ENCODE measurements at places on chromosomes 1 and 21.

GRCh38 chr1:197481101-197481500 lies 213.0 kb downstream of the CRB1 start:
- no peak for DNase-seq

- DNase-seq, result no peak
Measured at GRCh38 chr1:84995484-84996334, 1.2 kb downstream of the MCOLN2 start.

DNA sequence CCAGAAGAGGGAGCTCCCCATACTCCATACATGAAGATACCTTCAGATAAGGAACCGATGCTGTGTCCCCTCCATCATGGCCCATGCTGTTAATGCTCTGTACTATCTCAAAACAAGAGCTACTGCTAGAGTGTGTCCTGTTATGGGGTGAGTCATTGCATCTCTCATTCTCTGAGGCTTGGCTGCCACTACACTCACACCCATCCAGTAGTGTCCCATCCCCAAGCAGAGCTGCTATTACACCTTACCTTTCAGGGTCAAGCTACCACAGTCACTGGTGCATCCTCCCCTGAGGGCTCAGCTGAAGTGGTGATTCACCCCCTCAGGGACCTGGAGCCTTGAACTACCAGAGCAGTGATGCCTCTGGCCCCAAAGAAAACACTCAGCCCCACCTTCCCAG lies 198.5 kb downstream of the PLA2G4A start:
- DNase-seq, result no peak

- DNase-seq, result no peak
Measured at GRCh38 chr1:109687641-109688499, at the start of gene GSTM1. Gene GSTM1, plus strand, starts transcription at chr1:109687817. Its CDS starts 57 bp downstream, at chr1:109687874.

DNA sequence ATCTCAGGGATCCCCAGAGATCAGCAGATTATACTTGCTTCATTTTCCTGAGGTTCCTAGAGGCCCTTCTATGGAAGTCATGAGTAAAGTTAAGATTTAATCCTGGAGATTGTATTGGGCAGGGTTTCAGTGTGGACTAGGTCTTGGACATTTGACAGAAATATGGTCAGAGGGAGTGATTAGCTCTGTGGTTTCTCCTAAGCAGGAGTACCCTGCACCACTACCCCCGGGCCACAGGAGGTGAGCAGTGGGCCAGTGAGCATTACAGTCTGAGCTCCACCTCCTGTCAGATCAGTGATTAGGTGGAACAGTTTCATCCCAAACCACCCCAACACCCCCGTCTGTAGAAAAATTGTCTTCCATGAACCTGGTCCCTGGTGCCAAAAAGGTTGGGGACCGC lies 43.2 kb downstream of the PHACTR4 start:
- no peak for DNase-seq

DNA sequence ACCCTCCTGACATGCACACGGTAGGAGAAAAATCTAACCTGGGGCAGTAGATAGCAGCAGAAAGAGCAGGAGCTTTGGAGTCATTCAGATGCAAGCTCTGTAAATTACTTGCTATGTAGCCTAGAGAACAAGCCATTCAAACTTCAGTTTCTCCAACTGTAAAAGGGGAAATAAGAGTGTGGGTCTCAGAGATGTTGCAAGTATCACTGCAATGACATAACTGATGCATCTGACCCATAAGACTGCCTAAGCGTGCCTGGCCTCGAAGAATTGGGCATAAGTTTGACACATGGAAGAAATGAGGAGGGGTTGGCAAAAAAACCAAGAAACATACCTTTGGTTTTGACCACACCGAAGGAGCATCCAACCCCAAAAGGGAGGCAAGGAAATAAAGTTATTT lies 5.2 kb downstream of the AK2 start:
- DNase-seq, result no peak

GRCh38 chr1:116738673-116739370 lies 15.4 kb upstream of the CD2 start:
- DNase-seq, result no peak

DNA sequence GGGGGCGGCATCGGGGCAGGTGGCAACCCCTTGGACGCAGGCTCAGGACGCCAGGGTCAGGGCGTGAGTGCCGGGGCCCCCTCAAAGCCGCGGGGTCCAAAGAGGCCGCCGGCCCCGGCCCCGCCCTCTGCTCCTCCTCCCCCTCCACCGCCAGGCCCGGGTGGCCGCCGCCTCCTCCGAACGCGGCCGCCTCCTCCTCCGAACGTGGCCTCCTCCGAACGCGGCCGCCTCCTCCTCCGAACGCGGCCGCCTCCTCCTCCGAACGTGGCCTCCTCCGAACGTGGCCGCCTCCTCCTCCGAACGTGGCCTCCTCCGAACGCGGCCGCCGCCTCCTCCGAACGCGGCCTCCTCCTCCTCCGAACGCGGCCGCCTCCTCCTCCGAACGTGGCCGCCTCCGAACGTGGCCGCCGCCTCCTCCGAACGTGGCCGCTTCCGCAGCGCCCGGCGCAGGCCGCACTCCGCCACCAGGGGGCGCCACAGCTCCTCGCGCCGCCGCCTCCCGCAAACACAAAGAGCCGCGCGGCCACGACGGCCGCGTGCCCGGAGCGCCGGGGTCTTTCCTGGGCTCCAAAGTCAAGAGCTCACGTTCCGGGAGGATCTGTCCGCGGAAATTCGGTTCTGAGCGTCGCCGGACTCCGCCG lies 19.3 kb upstream of the SAMD11 start:
- peak; percentile 82 for DNase-seq

DNA sequence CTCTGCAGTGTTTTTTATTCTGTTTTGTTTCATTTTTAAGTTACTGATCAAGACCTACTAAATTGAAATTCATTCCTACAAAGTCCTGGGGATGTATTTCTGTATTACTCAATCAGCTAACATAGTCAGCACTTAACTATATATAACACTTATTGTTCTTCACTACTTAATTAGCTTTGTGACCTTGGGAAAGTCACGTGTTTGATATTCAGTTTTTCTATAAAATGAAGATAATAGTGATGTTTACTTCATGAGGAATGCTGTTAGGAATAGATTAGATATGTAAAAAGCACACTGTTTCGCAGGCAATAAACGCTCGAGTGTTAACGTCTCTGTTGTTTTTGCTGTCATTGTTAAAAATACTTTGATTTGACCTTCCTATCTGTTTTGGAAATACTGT lies 44.6 kb downstream of the CTTNBP2NL start:
- no peak for DNase-seq

DNA sequence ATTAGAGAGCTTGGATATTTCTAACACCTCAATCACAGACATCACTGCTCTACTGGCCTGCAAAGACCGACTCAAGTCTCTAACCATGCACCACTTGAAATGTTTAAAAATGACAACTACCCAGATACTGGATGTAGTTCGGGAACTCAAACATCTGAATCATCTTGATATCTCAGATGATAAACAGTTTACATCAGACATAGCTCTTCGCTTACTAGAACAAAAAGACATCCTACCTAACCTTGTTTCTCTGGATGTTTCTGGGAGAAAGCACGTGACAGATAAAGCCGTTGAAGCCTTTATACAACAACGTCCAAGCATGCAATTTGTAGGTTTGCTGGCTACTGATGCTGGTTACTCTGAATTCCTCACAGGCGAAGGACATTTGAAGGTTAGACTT lies 45.1 kb downstream of the ZYG11B start:
- DNase-seq, result no peak

GRCh38 chr1:82704393-82704792 lies 903.7 kb downstream of the ADGRL2 start:
- no peak for DNase-seq

DNA sequence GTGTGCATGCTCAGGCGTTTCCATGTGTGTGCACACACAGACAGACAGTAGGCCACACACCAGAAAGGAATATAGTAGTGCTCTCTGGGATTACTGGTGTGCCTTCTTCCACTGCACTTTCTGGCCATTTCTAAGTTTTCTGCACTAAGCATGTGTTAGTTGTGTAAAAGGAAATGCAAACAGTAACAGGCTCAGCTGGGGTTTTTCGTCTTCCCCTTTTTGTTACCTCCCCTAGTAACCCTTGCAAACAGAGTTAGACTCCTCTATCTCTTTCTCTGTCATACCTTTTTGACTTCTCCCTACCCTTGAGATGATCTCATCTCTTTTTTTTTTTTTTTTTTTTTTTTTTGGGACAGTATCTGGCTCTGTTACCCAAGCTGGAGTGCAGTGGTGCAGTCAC lies 196.3 kb downstream of the SDCCAG8 start:
- no peak for DNase-seq

GRCh38 chr1:219495737-219496408 lies 117.0 kb downstream of the ZC3H11B start:
- DNase-seq, result no peak

- DNase-seq, result no peak
Measured at GRCh38 chr1:43821471-43821870, 112.1 kb upstream of the ARTN start.

GRCh38 chr1:234613128-234613875 lies 3.3 kb upstream of the IRF2BP2 start:
- DNase-seq, result peak; percentile 62

- peak; percentile 61 for DNase-seq
Measured at GRCh38 chr1:84442256-84442655, 36.8 kb upstream of the RPF1 start.

DNA sequence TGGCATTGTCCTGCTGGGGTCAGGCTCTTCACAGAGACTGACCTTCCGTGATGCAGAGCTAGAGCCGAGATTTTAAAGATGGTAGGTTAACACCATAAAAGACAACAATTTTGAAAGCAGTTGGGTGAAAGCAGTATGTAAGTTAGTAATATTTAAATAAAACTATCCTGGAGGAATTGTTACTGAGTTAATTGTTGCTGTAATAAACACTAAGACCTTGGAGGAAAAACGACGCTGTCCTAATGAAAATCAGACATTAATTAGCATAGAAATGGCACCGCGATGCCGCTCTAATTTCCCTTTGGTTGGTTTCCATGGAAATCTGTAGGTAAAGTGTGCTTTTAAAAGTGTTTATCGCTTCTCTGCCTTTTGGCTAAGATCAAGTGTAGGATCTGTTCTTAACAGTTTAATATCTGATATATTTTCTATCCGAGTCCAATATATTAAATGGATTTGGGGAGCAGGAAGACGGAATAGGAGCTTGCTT lies 745 bp upstream of the ANP32E start:
- DNase-seq, result peak; percentile 58

GRCh38 chr1:81803431-81804110 lies 2.8 kb downstream of the ADGRL2 start:
- peak; percentile 60 for DNase-seq

DNA sequence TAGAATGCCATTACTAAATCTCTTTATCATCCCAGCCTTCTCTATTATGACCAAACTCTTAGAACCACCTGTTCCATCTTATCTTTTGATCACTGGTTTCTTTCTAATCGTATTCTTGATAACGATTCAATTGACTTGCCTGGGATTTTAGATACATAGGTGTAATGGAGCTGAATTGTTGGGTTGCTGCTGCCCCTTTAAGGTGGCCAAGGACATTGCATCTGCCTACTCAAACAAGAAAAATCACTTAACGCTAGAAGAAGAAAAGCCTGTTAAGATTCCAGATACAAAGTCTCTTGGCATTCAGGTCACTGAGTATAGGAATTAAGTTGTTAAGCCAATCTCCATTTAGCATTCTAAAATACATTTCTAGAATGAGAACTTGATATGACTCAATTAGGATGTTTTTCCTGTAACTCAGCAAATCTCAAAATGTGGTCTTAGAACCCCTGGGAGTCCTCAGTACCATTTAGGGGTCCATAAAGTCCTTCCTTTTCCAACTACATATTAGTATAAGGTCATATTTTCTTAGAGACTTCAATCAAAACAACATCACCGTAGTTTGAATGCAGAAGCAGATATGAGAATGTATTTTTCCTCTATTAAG lies 12.4 kb downstream of the NEXN start:
- DNase-seq, result peak; percentile 78

- peak; percentile 84 for DNase-seq
Measured at GRCh38 chr1:23657659-23658275, 33.8 kb upstream of the RPL11 start.

DNA sequence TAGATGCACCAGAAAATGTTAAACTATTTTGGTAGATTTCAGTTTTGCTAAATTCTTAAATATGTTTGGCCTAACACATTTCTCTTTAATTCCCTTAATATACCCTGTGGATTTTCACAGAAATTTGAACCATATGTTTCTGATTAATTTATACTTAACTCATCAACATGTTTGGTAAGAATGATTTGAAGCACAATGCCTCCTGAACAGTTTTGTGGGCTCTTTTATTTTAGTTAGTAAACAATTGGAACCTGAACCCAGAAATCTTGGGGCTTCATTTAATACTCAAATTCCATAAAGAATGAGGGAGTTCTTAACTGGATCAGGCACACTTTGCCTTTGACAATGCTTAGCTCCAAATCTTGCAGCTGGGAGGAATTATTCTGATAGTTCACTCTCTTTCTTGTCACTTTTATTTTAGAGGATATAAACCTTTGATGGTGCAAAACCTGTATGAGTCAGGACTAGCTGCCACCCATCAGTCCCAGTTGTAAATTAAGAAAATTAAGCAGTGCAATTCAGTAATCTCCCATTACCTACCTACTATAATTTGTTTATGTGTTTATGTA lies 24.6 kb upstream of the LYPLAL1 start:
- DNase-seq, result no peak

DNA sequence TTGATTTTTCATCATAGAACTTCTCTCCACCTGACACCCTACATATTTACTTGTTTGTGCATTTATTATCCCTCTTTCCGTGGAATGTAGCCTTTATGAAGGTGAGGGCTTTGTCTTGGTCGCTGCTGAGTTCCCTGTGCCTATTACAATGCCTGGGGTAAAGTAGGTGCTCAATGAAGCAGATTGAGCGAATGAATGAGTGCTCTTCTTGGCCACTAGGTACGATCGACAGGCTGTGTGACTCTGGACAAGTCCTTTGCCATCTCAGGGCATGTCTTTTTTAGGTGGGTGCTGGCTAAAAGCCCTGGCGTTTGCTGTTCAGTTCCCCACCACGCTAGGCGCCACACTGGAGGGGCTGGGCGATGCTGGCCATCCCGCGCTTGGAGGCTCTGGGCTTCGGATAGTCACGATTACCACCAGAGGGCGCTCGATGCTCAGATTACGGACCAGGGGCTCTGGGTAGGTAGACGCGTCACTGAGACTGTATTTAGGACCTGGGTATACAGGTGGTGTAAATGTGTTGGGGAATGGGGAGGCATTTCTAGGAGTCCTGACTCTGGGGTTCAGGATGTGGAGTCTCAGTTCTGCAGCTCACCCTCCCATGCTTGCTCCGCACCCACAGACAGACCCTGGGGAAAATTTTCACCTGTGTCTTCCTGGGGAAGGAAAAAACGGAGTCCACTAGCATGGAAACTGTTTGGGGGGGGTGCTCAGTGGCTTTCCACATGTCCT lies 71.0 kb upstream of the CSF3R start:
- DNase-seq, result peak; percentile 95

DNA sequence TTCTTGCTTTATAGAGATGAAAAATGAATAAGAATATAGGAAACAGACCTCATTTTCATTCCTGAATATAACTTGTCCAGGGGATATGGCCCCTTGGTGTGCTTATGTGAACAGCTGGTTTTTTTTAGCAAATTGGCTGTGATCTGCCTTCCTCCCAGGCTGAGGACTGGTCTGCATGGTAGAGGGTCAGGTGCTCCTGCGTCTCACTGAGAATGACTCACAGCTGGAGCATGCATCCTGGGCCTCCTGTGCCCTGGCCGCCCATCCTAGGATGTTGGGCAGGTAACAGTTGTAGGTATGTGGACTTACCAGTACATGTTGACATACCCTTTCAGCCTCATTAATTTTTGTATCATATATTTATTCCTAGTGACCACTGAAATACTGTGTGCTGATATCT lies 29.8 kb downstream of the AGT start:
- DNase-seq, result no peak

GRCh38 chr21:45401054-45401518 lies 3.9 kb upstream of the COL18A1 start:
- DNase-seq, result no peak

GRCh38 chr1:102118150-102118549 lies 121.4 kb upstream of the OLFM3 start:
- no peak for DNase-seq

GRCh38 chr1:112633628-112634027 lies 14.0 kb downstream of the CAPZA1 start:
- DNase-seq, result no peak
